Stimulated activated CD8-positive, alpha-beta memory T cell treated with anti-CD3 and anti-CD28 coated beads, Interleukin-15, amount 100 ng/mL, for 24 hours (primary cell): ENCODE measurements at places on chromosomes 12 and 14.

- DNase-seq: no peak
Measured at GRCh38 chr14:70784886-70785285, 24.4 kb downstream of the MAP3K9 start.

DNA sequence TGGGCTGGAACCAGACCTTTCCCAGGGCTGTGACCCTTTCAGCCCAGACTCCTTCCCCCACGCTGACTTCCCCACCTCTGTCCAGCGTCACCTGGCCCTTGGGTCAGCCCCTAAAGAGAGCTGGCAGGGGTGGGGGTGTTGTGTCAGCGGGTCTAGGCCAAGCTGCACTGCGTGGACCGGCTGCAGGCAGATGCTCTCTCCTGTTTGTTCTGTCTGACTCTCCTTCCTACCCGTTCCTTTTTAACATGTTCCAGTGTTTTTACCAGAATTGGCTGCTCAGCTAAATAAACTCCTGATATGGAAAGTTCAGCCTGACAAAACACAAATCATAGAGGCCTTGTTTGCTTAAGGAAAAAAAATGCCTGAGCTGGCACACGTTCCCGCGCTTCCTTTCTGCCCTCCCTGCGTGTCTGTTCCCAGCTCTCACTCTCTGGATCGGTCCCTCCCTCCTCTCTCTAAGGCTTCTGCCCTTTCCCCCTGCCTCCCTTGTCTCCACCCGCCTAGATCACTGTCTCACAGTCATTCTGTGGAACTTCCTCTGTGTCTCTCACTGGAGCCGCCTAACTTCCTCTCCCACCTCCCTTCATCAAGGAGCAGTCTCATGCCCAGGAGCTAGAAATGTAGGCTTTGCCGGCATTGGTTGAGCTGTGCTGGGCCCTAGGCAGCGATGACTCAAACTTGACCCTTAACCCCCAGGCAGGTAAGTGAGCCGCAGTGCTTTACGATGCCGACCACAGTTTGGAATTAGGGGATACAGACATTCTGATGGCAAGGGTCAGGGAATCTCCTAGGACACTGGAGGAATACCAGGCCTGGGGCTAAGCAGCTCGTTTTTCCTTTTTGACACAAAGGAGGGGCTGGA, 15.5 kb upstream of the MLXIP start:
- DNase-seq: no peak

DNA sequence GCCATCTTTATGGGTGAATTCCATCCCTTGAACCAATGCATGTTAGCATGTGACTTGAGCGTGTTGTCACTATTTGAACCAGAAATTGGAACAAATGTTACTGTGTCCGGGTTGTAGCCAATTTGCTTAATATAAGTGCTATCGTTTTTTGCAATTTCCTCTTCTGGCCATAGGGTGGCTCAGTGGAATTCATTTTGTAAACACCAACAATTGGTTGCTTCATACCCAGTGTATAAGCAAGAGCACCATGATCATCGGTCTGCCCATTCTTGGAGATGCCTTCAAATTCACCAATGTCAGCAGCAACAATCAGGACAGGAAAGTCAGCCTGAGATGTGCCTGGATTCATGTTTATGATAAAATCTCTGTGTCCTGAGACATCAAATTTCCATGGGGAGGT, 5.0 kb upstream of the NEDD1 start:
- DNase-seq: no peak

DNA sequence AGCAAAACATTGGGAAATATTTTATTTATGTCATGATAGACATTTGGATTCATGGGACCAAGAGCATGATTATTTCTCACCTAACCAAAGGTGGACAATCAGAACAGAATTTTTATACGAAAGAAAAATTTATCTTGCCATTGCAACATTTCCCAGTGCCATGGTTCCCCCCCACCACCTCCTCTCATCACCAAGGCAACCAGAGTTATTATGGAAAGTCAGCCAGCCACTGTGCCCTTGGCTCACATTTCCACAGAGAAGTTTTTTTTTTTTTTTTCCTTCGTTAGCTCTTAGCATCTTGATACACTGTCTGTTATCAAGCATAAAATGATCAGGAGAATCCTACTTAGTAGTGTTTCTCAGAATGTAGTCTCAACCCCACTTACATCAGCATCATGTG, 176.4 kb upstream of the TMTC1 start:
- DNase-seq: no peak

GRCh38 chr14:59187802-59188460, 536 bp upstream of the DAAM1 start:
- peak; percentile 18 for DNase-seq

DNA sequence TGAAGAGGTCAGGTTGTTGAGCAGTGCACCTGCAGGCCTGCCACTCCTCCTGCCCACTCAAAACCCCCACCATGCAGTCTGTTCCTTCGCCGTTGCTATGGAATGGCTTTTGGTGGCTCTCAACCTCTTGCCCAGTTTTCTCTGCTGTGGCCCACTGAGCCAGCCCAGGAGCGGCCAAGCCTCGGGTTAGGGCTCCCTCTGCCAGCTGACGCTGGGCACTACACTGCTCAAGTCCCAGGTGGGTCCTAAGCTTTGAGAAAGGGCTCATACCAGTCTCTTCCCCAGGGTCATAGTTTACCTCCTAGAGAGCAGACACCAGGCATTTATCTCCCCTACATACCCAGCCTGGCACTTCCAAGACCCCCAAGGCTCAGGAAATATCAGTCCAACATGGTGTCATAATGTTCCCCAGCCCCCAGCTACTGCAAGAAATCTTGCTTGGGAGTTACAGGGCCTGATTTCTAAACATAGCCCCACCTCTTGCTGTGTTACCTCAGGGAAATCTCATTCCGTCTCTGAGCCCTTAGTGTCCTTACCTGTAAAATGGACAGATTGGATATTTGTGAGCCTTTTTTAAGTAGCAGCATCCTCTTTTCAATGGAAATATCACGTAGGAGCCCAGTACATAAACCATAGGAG, 59.4 kb downstream of the TSPAN11 start:
- no peak for DNase-seq

- no peak for DNase-seq
Measured at GRCh38 chr12:49545815-49546214, 7.0 kb downstream of the KCNH3 start.

GRCh38 chr12:89405626-89406345, 53.5 kb upstream of the DUSP6 start:
- DNase-seq: no peak

DNA sequence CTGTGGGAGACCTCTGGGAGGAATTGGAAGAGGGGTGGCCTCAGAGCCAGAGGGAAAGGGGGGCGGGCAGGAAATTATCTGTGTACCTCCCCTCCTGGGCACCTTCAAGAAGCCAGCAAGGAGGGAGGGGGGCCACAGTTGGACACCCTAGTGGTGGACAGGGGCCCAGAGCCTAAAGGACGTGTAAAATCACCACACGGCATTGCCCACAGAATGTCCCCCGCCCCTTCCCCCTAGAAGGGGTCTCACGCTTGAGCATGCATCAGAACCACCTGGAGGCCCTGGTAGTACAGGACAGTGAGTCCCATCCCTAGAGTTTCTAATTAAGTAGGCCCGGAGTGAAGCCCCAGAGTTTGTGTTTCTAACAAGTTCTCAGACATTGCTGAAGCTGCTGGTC, 8.2 kb downstream of the ENDOU start:
- DNase-seq: no peak

GRCh38 chr12:34186492-34186891, 164.2 kb downstream of the ALG10 start:
- DNase-seq: no peak

GRCh38 chr14:94631536-94632304, 19.5 kb downstream of the SERPINA3 start:
- no peak for DNase-seq

DNA sequence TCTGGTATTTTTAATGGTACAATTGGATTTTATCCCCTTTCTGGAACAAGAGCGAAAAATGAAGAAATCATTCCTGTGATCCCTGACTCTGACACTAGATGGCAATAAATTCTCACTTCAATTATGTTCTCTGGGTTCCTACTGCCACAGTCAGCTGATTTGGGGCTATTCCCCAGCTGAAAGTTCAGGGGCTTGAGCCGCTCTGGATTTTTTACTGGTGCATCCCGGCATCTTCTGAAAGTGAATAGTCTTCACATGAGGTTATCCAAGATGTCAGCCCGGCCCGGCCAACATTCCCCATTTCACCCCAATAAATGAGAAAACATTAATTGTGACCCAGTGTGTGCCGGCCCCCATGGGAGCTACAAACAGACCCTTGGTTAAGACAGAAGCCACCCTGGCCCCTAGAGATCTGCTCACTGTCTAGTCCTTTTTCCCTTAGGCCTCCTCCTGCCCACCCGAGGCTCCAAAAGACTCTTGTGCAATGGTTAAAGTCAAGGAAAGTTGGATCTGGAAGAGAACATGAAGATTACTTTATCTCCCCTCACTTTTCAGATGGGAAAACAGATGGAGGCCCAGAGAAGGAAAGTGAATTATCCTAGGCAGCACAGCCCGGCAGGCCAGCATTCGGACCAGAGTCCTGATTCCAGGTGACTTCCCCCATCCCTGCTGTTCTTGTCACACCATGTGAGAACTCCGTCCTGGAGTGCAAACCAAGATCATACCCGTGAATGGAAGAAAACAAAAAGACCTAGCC, 20.8 kb downstream of the CKAP4 start:
- DNase-seq: no peak

DNA sequence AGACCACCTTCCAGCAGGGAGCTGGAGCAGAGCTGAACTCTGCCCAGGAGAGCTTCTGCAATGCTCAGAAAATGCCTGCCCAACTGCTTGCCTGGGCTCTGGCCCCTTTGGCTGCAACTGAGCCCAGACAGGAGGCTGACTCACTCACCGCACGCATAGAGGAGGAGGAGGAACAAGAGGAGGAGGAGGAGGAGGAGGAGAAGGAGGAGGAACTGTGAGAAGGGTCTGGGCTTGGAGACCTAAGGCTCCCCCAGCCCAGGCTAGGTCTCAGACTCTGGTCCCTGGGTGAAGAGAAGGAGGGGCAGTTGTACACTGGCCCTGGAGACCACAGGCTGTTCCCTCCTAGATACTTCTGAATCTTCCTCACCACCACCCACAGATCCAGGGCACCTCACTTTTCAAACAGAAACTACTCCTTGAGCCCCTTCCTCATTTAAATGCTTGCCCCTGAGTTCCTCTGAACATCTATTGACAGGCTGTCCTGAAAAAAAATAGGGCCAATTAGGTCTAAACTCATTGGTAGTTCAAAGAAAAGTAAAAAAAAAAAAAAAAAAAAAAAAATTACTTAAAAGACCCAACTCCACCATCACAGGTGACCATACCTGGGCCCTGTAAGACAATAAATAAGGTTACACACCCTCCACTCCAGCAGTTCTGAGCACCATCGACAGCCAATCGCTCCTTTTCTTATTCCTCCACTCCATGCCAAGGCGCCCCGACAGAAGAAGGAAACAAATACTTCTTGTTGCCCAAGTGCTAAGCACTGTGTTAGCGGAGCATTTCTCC, 674 bp downstream of the VDR start:
- peak; percentile 24 for DNase-seq

DNA sequence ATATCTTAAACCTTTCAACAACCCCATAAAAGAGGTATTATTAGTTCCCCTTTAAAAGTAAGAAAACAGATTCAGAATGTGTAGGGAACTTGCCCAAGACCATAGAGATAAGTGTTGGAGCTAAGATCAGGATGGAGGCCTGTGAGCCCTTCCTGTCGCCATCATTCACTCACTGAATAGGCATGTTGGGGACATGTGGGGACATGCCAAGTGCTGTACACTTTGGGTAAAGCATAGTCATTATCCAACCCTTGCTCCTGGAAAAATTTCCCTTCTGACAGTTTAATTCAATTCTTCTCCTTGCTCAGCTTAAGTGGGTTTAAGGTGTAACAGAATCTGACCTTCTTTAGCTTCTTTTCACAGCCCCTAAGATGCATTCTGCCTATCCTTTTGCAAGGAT, 28.0 kb upstream of the C12orf42 start:
- no peak for DNase-seq

DNA sequence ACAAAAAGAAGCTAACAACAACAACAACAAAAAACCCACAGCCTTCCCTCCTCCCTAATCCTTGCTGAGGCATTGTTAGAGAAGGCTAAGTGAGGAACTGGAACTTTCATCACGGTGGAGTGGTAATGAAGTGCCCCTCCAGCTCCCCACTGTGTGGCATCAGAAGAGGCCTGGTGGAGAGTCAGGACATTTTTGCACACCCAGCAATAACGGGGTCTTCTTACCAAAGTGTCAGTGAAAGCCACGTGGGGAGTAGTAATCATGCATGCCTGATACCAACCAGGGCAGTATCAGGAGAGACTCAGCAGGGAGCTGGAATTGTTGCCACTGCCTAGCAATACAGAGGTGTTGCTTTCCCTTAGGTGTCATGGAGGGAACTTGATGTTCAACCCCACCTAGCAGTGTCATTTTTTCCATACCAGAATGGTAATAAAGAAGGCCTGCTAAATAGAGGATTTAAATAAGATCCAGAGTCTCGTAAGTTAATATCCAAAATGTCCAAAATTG, 299.7 kb upstream of the RGS6 start:
- no peak for DNase-seq

DNA sequence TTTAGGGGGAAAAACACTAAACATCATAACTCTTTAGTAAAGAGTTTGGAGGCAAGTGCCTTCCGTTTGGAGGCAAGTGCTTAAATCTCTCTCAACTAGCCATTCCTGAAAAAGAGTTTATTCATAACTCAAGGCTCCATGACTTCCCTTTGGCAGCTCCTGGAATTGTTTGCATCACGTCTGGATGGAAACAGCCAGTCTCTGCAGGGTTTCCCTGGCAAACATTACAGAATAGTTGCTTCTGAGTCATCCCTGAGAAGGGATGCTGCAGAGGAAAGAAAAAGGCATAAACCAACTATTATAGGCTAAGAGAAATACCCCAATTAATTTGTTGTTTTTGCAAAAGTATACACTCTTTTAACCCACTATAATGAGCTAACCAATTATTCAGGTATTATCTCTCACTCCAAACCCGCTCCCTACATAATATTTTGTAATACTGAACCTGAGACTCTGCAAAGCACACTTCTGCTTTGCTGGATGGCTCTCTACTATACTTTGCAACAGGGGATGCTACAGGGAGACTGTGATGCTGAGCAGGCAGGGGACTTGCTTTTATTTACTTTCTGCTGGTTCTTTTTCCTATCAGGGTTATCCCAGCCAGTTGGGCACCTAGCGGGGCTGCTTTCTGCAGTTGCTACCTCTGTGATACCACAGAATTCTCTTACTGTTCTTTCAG, 497.7 kb downstream of the FUT8 start:
- DNase-seq: no peak

DNA sequence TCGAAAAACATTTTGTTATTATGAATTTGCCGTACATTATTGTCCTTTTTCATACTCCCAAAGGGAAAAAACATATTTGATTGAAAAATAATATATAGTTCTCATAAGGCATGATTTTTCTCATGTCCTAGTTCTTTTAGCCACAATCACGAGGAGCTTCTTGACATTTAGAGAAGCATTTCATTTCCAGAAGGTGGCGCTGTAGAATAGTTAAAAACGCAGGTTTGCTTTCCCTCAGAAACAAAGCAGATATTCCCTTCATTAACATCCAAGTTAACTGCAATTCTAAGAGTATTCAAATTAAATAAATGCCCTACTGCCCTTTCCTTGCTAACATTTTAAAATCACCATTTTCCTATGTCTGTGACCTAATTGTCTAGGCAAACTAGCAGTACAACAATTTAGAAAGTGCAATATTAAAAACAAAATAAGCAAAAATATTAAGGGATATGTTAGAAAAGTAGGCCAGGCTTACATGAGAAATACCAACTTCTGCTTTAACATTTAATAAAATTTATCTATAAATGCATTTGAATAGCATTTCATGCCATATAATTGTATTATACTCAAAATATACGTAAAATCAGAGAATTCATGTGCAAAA, 10.9 kb upstream of the PIK3C2G start:
- no peak for DNase-seq
